ENCODE measurements at places on chromosomes 1 and 21.

- DNase-seq: no peak
Observed at GRCh38 chr1:183231545-183231944, 45.5 kb downstream of the LAMC2 start.

- no peak for DNase-seq
Observed at GRCh38 chr1:187261637-187262036, 432.9 kb downstream of the PLA2G4A start.

- peak; percentile 55 for DNase-seq
Observed at GRCh38 chr1:39288735-39289465, 84.4 kb downstream of the MACF1 start.

- peak; percentile 71 for DNase-seq
Observed at GRCh38 chr1:67544921-67545320, 114.7 kb upstream of the SERBP1 start.

DNA sequence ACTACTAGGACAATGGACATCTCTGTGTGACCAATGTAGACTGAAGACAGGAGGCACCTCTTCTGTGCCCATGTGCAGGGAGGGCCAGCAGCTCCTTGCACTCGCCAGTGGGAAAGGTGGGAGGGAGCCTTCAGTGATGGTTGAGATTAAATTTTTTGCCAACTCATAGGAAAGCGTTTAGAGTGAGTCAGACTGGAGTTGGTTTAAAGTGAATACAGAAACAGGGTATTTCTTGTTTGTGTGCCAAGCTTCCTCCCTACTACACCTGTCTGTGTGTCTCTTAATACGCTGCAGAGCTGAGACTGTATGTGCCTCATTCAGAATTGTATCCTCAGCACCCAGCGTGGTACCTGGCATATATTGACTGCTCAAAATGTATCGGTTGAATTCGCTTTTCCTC, 13.5 kb upstream of the COL16A1 start:
- DNase-seq: no peak

GRCh38 chr1:46478721-46479485, 10.7 kb upstream of the DMBX1 start:
- no peak for DNase-seq

- no peak for DNase-seq
Observed at GRCh38 chr1:213598263-213598662, 389.5 kb upstream of the PROX1 start.

- peak; percentile 69 for DNase-seq
Observed at GRCh38 chr1:179369751-179370341, 4.1 kb downstream of the AXDND1 start.

DNA sequence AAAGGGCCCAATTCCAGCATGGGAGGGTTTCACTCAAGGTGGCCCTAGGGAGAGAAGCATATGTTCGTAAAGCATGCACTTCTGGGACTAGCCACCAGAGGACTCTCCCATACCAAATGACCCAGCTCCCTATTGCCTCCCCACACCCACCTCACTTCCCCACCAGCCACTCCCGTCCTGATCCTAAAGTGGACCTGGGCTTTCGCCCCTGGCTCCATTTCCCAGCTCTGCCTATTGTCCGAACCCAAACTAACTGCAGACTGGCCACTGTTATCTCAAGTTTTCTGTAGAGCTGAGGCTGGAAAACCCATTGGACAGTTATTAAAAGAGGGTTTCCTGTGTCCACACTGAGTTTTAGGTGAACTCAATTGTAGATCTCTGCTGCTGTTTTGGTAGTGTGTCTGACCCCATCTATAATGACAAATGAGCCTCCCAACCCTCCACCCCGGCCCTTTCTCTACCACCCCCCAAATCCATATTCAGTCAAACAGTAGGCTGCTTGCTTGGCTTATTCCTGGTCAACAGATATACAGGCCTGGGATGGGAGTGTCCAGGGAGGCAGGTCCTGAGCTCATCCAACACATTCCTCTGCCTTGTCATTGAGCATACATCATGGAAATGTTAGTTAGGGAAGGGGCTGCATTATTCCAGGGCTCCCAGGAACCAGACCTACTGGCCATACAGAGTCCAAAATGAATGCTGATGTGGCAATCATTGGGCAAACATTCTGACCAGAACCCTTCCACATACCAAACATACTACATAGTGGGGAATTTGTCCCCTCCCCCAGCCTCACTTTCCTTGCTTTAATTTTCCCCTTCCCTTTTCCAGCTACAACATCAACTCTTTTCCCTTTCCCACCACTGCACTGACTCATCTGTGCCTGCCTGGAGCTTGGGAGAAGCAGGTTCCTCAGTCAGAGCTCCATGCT, 59.2 kb downstream of the ABCA4 start:
- DNase-seq: peak; percentile 80

GRCh38 chr1:226688056-226688748, 50.9 kb downstream of the ITPKB start:
- no peak for DNase-seq

DNA sequence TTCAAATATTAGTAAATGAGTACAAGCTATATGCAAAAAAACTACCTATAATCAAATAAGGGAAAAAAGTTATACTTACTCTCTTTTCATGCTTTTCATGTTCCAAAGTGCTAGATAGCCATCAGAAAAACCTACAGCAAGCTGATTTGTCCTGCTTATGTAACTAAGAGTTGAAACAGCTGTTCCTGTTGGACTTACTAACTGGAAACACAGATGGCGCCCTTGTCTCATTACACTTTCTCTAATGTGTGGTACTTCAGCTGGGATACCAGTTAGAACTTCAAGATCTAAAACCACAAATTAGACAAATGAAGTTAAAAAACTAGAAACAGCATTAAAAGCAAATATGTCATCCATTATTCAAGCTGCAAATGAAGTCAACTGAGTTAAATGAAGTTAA, 24.3 kb downstream of the AHCTF1 start:
- peak; percentile 53 for DNase-seq

DNA sequence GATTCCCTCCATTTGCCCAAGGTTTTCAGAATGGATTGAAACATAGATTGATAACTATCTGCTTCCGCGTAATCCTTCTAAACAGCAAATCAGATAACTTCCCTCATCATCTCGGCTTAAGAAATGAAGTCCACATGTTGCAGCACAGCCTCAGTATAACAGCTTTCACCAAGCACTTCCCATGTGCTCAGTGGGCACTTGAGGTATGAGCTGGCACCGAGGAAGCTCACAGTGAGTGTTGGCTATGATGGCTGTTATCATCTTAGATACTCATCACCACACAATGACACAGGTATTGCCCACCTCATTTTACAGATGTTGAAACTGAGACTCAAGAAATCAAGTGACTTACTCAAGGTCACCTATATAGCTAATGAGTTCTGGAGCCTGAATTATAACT, 43.2 kb downstream of the RCSD1 start:
- no peak for DNase-seq

- DNase-seq: no peak
Observed at GRCh38 chr1:33460144-33460543, 12.3 kb upstream of the ZSCAN20 start.

DNA sequence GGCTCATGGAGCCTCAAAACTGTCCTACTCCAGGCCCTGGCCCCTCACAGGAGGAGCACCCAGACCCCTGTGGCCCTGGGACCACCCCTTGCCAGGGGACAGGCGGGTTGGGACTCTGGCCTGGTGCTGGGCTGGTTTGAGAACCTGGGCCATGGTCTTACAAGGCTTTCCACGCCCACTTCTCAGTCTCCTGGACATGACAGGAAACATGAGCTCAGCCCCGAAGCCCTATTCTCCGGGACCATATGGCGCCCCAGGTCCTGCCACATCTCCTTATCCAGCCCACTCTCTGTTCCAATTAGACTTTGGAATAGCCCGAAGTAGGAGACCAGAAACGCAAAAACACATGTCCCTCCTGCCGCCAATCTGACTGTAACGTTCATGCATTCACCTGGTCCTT, 47.9 kb downstream of the KCNAB2 start:
- no peak for DNase-seq

GRCh38 chr1:214005708-214006107, 17.9 kb downstream of the PROX1 start:
- no peak for DNase-seq
